ENCODE measurements at places on chromosomes 6 and 20.

DNA sequence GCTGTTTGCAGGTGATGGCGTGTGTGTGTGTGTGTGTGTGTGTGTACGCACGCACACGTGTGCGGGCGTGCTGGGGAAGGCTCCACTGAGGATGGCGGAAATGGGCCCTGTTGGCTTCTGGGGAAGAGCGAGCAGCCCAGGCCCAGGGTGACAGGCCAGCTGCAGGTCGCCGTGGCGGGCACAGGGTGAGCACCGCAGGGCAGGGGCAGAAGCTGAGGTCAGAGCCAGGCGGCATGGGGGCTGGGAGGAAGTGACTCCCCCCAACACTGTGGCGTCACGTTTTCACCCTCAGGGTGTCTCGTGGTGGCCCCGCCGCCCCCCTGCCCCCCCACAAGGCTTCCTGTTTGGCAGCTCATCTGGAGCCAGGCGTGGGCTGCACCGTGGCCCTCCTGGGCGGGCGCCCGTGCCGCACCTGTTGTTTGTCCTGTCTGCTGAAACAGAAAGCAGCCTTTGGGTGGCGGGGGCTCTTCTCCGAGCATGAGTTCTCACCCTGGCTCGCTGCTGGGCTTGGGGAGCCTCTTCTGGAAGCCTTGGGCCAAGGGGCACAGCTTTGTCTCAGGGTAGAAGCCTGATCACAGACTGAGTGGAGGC, 7.1 kb downstream of the RBM38 start:
- peak; percentile 67 for DNase-seq

- no peak for DNase-seq
Measured at GRCh38 chr6:85405853-85406198, 44.1 kb upstream of the NT5E start.

- DNase-seq, result no peak
Measured at GRCh38 chr20:45427236-45428149, 11.6 kb downstream of the PIGT start.

DNA sequence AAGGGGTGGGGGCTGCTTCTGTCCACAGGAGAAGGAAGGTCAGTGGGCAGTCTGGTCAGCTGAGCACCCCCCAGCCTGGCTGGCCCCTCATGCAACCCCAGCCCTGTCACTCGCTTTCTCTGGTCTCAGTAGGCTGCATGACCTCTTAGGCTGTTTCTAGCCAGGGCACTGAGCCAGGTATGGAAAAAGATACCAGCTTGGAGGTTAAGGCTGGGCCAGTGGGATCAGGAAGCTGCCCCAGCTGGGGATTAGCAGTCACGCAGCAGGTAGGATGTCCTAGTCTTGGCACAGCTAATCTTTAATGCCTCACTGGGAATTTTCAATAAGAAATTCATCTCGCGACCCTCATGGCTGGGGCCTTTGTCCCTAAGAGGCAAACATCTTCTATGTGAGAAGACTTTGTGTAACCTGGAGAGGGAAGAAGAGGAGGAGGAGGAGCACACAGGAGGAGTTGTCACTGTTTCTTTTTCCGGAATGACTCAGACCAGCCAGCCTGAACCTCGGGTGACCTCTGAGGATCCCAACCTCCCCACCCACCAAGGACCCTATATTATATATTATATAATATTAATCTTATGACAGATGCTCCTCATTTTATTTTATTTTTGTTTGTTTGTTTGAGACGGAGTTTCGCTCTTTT, 2.4 kb upstream of the BPIFA2 start:
- no peak for DNase-seq

GRCh38 chr20:63590218-63591146, 16.4 kb upstream of the HELZ2 start:
- no peak for DNase-seq

DNA sequence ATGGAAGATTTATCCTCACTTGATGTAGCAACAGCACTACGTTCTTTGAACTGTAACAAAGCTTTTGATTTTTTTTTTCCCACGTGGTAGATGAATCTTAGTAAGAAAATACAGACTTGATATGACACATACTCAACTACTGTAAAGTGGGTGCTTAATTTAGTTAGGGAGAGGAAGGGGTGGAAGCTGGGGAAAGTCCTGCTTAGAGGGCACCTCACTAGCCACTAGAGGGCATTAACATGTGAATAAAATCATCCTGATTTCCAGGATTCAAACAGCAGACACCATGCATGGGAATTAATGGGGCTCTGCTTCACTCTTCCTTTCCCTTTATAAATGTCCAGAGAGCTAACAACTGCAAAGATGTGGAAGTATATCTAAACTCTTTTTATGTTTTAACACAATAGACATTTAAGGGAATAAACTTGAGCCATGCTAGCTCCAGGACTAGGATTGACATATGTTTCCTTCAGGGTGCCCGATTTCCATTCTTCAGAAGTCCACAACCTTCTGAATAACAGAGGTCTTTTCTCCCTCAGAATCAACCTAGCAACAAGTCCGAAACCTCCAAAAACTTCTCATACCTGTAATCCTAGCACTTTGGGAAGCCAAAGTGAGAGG, 250.1 kb downstream of the ATXN1 start:
- DNase-seq, result peak; percentile 32

- peak; percentile 51 for DNase-seq
Measured at GRCh38 chr6:36926708-36927513, 27.6 kb upstream of the PI16 start.

- no peak for DNase-seq
Measured at GRCh38 chr20:38608188-38608587, 6.6 kb downstream of the ARHGAP40 start.

DNA sequence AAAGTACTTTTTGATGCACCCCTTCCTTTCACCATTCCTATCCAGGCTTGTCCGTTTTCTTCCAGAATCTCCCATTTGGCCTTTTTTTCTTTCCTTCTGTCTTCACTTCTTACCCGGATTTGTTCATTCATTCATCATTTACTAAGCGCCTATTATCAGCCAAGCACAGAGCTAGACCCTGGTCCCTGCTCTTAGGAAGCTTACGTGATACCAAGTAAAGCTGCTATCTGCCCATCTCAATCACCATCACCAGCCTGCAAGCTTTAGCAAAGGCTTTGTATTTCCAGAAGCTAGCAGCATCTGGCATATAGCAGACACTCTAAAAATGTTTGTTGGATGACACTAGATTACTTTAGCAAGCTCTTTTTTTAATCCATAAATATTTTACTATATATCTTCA, 4.8 kb downstream of the NDRG3 start:
- no peak for DNase-seq

DNA sequence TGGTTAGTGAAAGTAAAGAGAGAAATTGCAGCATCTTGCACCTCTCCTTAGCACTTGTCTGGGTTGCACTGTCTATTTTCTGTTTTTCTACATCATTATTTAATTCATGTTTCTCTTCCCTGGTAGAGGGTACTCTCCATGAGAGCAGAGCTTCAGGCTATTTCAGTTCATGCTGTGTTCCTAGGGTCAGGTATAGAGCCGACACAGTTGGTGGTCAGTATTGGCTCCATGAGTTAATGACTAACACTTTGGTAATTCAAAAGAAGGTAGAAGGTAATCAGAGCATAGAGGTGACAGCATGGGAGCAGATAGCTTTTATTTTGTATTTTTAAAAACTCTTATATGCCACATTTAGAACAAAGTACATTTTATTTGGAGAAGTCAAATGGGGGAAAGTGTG, 42.7 kb downstream of the RIMS1 start:
- no peak for DNase-seq

DNA sequence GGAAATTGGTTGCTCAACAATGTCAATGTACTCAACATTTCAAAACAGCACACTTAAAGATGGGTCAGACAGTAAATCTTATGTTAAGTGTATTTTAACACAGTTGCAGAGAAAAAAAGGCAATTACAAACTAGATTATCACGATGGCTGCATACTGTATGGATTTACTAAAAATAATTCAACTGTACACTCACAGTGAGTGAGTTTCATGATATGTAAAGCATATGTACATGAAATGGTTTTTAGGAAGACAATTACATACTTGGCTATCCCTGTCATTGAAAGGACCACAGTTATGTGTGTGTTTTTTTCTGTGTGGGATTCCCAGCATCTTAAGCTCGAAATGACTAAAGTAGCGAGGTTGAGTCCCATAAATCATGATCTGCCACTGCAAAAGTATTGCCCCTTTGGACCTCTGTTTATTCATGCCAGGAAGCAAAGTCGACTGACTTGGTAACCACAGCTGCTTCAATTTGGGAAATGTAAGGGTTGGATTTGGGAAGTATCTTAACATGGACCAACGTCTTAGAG, 5.5 kb upstream of the SALL4 start:
- DNase-seq, result no peak

All from activated CD4-positive, alpha-beta T cell treated with anti-CD3 and anti-CD28 coated beads, Interleukin-2, Interleukin-4, amounts not matched to agents 100 ng/mL and 50 ng/mL, durations not matched to agents 16 hours and 8 hours (primary cell).